ENCODE measurements at places on chromosomes 2 and 18. TPM values are rescaled to one million over a fixed set of nuclear protein-coding genes. Genes with fewer than 3 reads are reported as not detected.

The LYPD6B gene
- 0.28 TPM for total RNA-seq

DNA sequence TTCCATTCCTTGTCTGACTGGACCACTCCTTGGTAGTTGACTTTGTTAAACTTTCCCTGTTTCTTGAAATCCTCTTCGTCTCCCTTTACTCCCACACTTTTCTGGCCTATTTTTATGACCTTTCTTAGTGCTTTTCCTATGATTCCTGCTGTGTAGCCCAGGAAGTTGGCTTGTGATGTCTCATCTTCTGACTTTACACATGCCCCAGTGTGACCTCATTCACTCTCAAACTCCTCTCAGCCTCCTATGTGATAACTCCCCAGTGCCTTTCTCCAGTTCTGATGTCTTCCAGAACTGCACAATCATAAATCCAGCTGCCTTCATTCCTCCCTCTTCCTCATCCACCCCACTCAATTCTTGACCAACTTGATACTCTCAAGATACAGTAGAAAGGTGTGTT is 407.6 kb downstream of the TGIF1 start:
- DNase-seq, result no peak

DNA sequence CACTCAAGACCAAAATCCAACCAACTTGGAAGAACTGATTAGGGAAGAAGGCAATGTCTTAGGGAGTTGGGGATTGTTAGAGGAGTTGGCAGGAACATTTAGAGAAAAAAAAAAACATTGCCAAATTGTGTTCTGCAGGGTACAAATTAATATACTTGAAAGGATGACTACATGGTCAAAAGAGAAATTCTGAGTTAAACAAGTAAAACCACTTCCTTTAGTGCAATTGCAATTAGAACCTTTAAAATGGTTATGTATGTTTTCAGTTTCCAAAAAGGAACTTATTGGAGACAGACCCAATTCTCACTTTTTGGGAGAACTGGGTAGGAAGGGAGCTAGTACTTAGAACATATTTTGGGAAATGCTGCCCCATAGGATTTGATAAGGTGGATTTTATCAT is 137.9 kb downstream of the GPD2 start:
- DNase-seq, result no peak

DNA sequence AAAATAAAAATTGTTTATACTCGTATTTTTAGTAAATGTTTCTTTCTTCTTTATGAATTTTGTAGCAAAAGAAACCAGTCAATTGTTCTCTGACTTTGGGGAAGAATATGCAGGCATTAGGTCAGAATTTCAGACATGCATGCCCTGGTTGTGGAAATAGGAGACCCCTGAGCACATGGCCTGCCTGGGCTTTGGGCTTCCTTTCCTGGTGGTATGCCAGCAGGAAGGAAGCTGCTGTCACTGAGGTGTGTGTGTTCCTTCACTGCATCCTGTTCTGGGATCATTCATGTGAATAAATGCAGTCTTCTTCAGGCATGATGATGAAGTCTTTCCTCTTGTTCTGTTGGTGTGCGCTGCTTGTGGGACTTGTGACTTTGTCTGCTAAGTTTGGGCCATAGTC is 920.2 kb upstream of the VRK2 start:
- DNase-seq, result no peak

DNA sequence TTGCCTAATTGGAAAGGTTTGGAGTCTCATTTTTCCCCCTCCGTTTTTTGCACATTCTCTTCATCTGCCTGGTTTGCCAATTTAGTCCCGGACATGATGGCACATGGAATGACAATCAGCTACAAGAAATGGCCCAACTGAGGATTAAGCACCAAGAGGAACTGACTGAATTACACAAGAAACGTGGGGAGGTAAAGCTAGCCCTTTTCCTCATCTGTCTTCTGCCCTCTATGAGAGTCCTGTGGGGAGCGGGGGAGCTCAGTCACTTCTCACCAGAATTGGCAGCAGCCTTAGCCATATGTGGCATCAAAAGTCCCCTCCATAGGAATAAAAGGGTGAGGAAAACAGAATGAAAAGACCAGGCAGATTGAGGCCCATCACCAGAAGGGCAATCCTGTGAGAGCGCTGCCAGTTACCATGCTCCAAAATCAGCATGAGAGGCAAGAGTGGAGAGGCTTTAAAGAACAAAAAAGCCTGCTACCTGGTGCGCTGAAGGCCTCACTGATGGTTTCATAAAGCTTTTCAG is 11.6 kb downstream of the ATG16L1 start:
- DNase-seq, result no peak

DNA sequence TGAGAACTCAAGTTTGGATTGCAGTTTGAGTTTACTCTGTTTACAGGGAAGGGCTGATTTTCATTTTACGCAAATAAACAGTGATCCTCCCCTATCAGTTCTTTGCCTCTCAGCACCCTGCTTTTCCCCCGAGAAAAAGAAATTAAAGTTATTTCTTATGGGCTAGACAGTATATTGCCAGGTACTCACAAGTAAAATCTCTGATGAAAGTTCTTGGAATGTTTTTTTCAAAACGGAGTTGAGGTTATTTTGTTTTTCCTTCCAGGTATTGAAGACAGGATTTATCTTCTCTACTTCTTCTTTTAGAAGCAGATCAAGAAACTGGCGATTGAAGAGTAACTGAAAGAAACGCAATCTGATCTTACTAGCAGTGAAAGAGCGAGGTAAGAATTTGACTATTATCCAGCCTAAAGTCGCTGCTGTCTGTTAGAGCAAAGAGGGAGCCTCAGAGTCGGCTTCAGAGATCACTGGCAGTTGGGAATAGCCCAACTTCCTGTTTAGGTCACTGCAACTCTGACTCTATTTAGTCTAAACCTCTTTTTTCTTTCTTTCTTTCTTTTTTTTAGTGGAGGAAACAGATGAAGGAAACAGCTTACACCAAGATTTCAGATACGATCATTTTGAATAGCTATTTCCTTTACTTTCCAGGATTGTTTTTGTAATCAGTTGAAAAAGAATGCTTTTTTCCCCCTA is at the start of gene TFPI:
Gene TFPI, minus strand, starts transcription at position 425 of the 693 bp plus-strand sequence. CDS start 50,667 bp downstream, outside the sequence.
- DNase-seq, result no peak

DNA sequence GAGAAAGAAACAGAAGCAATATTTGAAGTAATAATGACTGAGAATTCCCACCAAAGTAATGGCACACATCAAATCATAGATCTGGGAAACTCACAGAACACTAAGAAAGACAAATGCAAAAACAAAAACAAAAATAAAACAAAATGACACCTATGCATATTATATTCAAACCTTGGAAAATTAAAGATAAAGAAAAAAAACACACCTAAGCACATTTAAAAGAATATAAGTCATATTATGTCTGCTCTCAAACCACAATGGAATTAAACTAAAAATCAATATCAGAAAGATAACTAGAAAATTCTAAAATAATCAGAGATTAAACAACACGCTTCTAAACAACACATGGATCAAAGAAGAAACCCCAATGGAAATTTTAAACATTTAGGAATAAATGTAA is 59.7 kb upstream of the GALNT5 start:
- DNase-seq, result no peak

- DNase-seq, result no peak
Observed at GRCh38 chr2:172574965-172575364, 19.1 kb downstream of the PDK1 start.

GRCh38 chr18:40653682-40654081 is 1301.4 kb upstream of the PIK3C3 start:
- no peak for DNase-seq

DNA sequence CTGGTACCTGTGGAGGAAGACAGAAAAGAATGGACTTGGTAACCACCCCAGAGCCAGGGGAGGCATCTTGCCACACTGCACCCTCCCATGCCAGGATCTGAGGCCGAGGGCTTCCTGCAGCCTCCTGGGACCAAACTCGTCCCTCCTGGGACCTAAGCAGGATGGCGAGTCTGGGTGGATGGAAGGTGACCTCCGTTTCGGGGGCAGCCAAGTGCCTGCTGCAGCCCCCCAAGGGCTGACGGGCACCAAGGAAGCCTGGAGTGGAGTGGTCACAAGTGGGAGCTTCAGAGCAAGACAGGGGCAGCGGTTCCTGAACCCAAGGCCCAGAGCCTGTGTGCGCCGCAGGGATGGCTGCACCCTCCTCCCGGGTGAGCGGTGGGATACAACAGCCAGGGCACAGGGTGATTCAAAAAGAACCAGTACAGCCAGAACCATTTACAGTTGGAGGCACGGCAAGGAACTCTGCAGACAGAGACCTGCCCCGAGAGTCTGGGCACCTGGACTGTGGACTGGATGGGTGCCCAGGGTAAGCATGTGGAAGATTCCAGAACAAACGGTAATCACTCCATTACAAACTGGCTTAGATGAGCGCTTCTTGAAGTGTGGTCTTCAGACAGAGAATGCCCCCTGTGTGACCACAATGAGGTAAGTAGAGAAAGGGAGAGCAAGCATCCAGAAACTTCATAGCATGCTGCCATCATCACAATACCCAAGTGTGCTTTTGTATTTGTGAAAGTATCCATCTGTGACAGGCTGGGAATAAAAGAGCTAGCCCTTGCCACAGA is 12.1 kb downstream of the HS1BP3 start:
- no peak for DNase-seq

Data from right atrium auricular region (tissue), 2 donors.